Activated CD4-positive, alpha-beta T cell treated with anti-CD3 and anti-CD28 coated beads, Interleukin-2, amount 10 ng/mL, durations not matched to agents 7 days and 5 days (primary cell): ENCODE measurements at places on chromosomes 16 and 17.

- no peaks in the 10 kb centered on the region for H3K4me1 ChIP-seq
- no peaks in the 10 kb centered on the region for H3K27me3 ChIP-seq
- H3K36me3 ChIP-seq: peaks cover 69% of the 10 kb centered on the region
- no peak for DNase-seq
Observed at GRCh38 chr17:82952019-82952418, 112.2 kb upstream of the ZNF750 start.

DNA sequence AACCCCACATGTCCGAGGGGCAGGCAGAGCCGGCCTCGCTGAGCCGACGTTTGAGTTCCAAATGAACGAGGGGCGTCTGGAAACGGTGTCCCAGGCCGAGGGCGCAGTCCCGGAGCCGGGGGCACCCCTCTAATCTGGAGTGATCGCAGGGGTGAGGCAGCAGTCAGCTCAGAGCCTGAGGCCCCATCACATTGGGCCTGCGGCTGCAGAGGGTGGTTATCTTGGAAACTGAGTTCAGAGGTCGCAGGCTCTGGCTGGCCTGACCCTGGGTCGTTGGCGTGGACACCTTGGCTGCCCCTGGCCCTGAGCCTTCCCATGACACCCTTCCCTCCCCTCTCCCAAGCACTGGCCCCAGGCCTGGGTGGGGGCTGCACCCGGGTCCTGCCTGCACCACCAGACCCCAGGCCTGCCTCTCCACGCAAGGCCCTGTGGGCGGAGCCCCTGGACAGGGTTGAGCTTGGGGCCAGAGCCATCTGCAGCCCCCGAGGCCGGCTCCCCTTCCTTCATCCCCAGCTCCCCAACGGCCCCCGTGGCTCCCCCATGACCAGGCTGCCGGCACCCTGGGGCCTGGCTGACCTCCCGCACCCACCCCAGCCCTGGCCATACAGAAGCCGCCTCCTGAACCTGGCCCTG is 45.6 kb downstream of the ZFPM1 start:
- H3K4me1 ChIP-seq: no peaks in the 10 kb centered on the region
- H3K36me3 ChIP-seq: no peaks in the 10 kb centered on the region
- H3K27ac ChIP-seq: no peak overlapping the region
- DNase-seq: no peak
- no peaks in the 10 kb centered on the region for H3K27me3 ChIP-seq

GRCh38 chr16:85057948-85058347 is 30.4 kb downstream of the KIAA0513 start:
- H3K27ac ChIP-seq: peak overlapping the region; percentile 99
- peaks cover 53% of the 10 kb centered on the region for H3K4me1 ChIP-seq
- H3K4me3 ChIP-seq: no peak overlapping the region
- H3K36me3 ChIP-seq: peaks cover 21% of the 10 kb centered on the region
- no peak for DNase-seq
- no peaks in the 10 kb centered on the region for H3K27me3 ChIP-seq

GRCh38 chr17:80311216-80311827 is 50.7 kb downstream of the RNF213 start:
- peaks cover 70% of the 10 kb centered on the region for H3K36me3 ChIP-seq
- peak overlapping the region; percentile 19 for H3K27ac ChIP-seq
- no peak for DNase-seq
- no peaks in the 10 kb centered on the region for H3K27me3 ChIP-seq
- peaks cover 8% of the 10 kb centered on the region for H3K4me1 ChIP-seq
- no peak overlapping the region for H3K4me3 ChIP-seq

GRCh38 chr17:35801583-35802224 is 6.3 kb upstream of the MMP28 start:
- no peaks in the 10 kb centered on the region for H3K36me3 ChIP-seq
- H3K4me3 ChIP-seq: no peak overlapping the region
- peak; percentile 26 for DNase-seq
- peaks cover 20% of the 10 kb centered on the region for H3K27me3 ChIP-seq

DNA sequence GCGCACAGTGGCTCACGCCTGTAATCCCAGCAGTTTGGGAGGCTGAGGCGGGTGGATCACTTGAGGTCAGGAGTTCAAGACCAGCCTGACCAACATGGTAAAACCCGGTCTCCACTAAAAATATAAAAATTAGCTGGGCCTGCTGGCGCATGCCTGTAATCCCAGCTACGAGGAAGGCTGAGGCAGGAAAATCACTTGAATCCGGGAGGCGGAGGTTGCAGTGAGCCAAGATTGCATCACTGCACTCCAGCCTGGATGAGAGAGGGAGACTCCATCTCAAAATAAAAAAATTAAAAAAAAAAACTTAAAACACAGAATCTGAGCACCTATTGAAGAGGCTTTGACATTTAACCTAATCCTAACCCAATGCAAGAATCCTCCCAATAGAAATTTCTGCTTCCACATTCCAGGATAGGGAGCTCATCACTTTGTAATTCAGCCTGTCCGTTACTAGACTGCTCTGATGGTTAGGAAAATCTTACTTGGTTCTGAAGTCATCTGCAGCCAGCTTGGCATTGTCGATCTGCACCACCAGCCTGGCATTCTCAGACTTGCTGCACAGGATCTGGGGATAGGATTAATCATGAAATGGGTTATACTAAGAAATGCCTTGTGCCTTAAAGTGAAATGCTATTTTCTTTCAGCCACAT is 2.1 kb downstream of the KRT33B start:
- no peaks in the 10 kb centered on the region for H3K36me3 ChIP-seq
- H3K27ac ChIP-seq: no peak overlapping the region
- H3K27me3 ChIP-seq: no peaks in the 10 kb centered on the region
- no peak overlapping the region for H3K4me3 ChIP-seq
